ENCODE measurements at places on chromosomes 7 and 10.

GRCh38 chr7:15376600-15376999 is 185.2 kb downstream of the AGMO start:
- no peak overlapping the region for H3K4me3 ChIP-seq
- H3K4me1 ChIP-seq, result peaks cover 19% of the 10 kb centered on the region
- no peak for DNase-seq

DNA sequence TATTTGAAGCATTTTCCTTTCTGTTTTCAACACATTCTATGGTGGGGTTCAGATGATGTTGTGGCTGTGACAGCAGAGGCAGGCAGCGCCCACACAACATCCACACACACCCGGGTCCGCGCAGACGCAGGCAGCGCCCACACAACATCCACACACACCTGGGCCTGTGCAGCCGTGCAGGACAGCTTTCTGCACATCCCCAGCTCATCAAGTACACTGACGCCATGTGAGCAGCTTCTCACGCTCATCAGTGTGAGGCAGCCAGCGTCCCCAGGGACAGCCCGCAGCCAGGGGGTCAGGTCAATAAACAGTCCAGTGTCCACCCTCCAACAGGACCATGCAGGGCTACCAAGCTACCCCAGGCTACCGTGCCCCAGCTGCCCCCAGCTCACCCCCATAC is 272.8 kb upstream of the TCERG1L start:
- DNase-seq, result no peak
- H3K27me3 ChIP-seq, result no peaks in the 10 kb centered on the region
- no peaks in the 10 kb centered on the region for H3K4me1 ChIP-seq

GRCh38 chr10:46227936-46228562 is 58.7 kb upstream of the ANTXRL start:
- H3K4me1 ChIP-seq, result no peaks in the 10 kb centered on the region
- DNase-seq, result no peak
- H3K36me3 ChIP-seq, result no peaks in the 10 kb centered on the region
- H3K27me3 ChIP-seq, result no peaks in the 10 kb centered on the region

DNA sequence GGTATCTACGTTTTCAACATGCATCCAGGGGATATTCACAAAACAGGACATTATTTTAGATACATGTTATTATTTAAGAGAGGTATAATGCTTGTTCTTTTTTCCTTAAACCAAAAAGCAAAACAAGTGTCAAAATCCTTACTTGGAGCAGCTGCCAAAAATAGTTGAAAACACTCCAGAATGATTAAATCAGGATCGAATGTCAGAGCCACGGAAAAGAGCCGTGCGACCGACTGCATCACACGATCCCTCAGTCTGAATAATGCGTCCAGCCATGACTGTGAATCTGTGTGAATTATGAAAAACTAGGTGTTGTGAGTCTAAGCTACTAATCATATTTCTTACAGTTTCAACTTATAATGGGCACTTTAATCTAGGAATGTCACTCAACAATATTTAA is 126.0 kb downstream of the PARD3 start:
- no peaks in the 10 kb centered on the region for H3K27me3 ChIP-seq
- H3K36me3 ChIP-seq, result no peaks in the 10 kb centered on the region
- peaks cover 22% of the 10 kb centered on the region for H3K4me1 ChIP-seq
- DNase-seq, result no peak
- peak overlapping the region; percentile 40 for H3K27ac ChIP-seq
- no peak overlapping the region for H3K4me3 ChIP-seq

DNA sequence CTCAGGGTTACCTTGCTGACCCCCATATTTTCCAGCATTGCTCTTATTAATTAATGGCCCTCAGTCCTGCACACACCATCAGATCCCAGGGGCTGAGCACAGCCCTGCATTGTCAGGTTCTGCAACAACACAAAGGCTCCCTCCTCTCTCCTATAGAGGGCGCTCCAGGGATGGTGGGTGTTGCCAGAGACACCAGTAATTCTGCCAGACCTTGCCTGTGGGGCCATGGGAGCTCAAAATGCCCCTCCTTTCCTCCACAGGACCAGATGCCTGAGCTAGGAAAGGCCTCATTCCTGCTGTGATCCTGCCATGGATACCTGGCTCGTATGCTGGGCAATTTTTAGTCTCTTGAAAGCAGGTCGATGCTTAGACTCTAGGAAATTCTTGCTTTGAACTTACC is 42.8 kb upstream of the PRSS58 start:
- H3K27ac ChIP-seq, result no peak overlapping the region
- no peak overlapping the region for H3K4me3 ChIP-seq
- no peaks in the 10 kb centered on the region for H3K27me3 ChIP-seq

- peak overlapping the region; percentile 67 for H3K27ac ChIP-seq
- peaks cover 17% of the 10 kb centered on the region for H3K4me1 ChIP-seq
- H3K4me3 ChIP-seq, result no peak overlapping the region
- no peaks in the 10 kb centered on the region for H3K36me3 ChIP-seq
These were observed 10.1 kb upstream of the INPP5A start for GRCh38 chr10:132527339-132528063.

GRCh38 chr7:44962483-44963251 is 16.1 kb downstream of the MYO1G start:
- no peaks in the 10 kb centered on the region for H3K36me3 ChIP-seq
- peak; percentile 94 for DNase-seq
- peaks cover 14% of the 10 kb centered on the region for H3K27me3 ChIP-seq
- H3K4me3 ChIP-seq, result peak overlapping the region; percentile 66

DNA sequence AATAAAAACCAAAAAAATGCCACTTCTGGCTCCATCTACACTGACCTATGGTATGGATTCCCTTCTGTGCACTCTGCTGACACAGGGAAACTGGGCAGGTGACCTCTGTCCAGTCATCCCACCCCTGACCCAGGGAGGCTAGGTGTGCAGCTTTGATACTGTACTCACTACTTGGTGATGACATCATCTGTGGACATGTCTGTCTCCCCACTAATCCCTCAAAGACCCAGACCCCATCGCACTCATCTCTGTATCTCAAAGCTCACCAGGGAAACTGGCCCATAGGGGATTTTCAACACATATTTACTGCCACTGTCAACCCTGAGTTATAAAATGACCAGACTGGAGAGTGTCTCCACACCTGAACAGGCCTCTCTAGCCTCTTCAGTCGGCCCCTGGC is 10.6 kb downstream of the SGMS1 start:
- no peak for DNase-seq
- H3K27ac ChIP-seq, result no peak overlapping the region
- no peak overlapping the region for H3K4me3 ChIP-seq
- H3K4me1 ChIP-seq, result no peaks in the 10 kb centered on the region
- H3K27me3 ChIP-seq, result no peaks in the 10 kb centered on the region

GRCh38 chr7:41436139-41436538 is 266.8 kb downstream of the INHBA start:
- H3K36me3 ChIP-seq, result no peaks in the 10 kb centered on the region
- H3K4me3 ChIP-seq, result no peak overlapping the region
- peaks cover 4% of the 10 kb centered on the region for H3K4me1 ChIP-seq
- no peak overlapping the region for H3K27ac ChIP-seq
- DNase-seq, result no peak

- H3K36me3 ChIP-seq, result no peaks in the 10 kb centered on the region
- no peak overlapping the region for H3K27ac ChIP-seq
- DNase-seq, result no peak
- no peaks in the 10 kb centered on the region for H3K4me1 ChIP-seq
- H3K4me3 ChIP-seq, result no peak overlapping the region
These were observed 118.4 kb upstream of the PDLIM1 start for GRCh38 chr10:95408983-95409873.

GRCh38 chr7:100107890-100108289 is 6.4 kb downstream of the AP4M1 start:
- H3K27me3 ChIP-seq, result no peaks in the 10 kb centered on the region
- peaks cover 60% of the 10 kb centered on the region for H3K36me3 ChIP-seq
- H3K4me1 ChIP-seq, result peaks cover 7% of the 10 kb centered on the region
- H3K27ac ChIP-seq, result no peak overlapping the region
- no peak overlapping the region for H3K4me3 ChIP-seq
- DNase-seq, result no peak

GRCh38 chr7:46237466-46237865 is 316.4 kb upstream of the IGFBP3 start:
- H3K27ac ChIP-seq, result no peak overlapping the region
- no peak for DNase-seq
- H3K4me1 ChIP-seq, result no peaks in the 10 kb centered on the region
- H3K36me3 ChIP-seq, result no peaks in the 10 kb centered on the region

DNA sequence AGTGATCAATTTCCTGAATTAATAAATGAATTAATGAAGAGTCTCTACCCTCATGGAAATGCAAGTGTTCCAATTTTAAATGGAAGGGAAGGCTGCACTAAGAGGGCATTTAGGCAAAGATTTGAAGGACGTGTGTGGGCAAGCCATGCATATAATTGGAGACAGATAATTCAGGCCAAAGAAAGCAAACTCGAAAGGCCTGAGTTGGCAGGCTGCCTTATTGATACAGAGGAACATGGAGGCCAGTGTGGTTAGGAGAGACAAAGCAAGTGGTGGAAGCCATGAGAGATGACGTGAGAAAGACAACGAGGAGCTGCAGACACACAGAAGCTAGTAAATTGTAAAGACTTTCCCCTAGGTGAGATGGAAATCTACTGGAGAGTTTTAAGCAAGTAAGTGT is 15.4 kb upstream of the PCLO start:
- no peaks in the 10 kb centered on the region for H3K4me1 ChIP-seq
- no peak overlapping the region for H3K27ac ChIP-seq
- H3K36me3 ChIP-seq, result no peaks in the 10 kb centered on the region

- DNase-seq, result peak; percentile 18
- no peaks in the 10 kb centered on the region for H3K27me3 ChIP-seq
These were observed 37.3 kb upstream of the AKR1C2 start for GRCh38 chr10:5040781-5041470.

DNA sequence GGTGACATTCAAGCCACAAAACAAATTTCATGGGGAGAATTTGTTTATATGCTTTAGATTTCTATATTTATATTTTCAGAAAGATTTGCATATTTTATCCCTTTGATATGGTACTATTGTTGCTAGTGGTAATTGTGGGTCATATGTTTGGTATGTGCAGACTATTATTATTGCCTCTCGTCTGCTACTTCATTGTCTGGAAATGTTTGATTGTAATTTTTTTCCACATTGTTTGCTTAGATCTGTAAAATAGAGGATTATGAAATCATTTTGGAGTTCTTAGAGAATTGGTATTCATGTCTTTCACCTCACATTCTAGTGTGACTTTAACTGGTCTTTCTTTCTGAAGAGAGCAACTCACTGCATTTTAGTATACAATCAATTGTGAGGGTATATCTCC is 44.7 kb downstream of the MYO3A start:
- H3K27ac ChIP-seq, result no peak overlapping the region
- no peaks in the 10 kb centered on the region for H3K27me3 ChIP-seq
- H3K36me3 ChIP-seq, result no peaks in the 10 kb centered on the region

DNA sequence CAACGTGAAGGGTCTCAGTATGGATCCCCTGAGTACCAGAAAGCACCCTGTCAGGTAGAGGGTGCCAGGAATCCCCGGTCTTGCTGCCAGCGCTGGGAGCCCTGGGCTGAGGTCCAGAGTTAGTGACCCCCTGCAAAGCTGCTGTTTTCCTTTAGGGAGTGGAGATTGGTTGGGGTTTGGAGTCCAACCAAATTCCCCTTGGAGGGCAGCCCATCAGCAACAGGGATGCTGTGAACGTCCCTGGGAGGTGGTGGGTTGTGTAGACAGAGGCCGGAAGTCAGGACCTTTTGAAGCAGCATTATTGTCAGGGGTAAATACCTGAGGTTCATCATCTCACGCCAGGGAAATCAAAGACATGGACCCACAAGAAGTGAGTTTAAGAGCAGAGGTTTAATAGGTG is 104.2 kb downstream of the COL26A1 start:
- no peak for DNase-seq
- H3K27ac ChIP-seq, result no peak overlapping the region
- no peak overlapping the region for H3K4me3 ChIP-seq
- no peaks in the 10 kb centered on the region for H3K27me3 ChIP-seq
- H3K36me3 ChIP-seq, result no peaks in the 10 kb centered on the region
- H3K4me1 ChIP-seq, result no peaks in the 10 kb centered on the region

DNA sequence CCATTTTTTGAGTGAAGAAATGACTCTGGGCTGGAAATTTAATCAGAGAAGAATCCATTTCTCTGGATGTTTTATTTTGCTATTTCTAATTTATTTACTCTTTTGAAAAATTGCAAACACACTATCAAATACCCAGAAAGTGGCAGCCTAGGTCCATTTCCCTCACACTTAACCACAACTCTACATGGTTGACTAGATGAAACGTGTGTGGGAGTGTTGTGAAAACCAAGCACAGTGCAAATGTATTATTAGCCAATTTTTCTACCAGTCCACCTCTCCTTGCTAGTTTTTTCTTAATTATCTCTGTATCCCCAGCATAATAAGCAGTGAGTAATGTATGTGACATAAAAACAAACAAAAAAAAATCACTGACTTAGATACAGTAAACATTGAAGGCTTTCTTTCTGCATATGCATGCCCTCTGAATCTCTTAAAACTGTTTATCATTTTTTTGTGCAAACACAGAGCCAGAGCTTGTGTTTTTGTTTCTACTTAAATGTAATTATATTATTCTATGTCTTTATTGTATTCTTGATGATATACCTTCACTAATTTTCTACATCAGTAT is 30.9 kb downstream of the SCIN start:
- no peak for DNase-seq
- no peaks in the 10 kb centered on the region for H3K4me1 ChIP-seq
- no peaks in the 10 kb centered on the region for H3K27me3 ChIP-seq
- H3K36me3 ChIP-seq, result no peaks in the 10 kb centered on the region
- no peak overlapping the region for H3K4me3 ChIP-seq

DNA sequence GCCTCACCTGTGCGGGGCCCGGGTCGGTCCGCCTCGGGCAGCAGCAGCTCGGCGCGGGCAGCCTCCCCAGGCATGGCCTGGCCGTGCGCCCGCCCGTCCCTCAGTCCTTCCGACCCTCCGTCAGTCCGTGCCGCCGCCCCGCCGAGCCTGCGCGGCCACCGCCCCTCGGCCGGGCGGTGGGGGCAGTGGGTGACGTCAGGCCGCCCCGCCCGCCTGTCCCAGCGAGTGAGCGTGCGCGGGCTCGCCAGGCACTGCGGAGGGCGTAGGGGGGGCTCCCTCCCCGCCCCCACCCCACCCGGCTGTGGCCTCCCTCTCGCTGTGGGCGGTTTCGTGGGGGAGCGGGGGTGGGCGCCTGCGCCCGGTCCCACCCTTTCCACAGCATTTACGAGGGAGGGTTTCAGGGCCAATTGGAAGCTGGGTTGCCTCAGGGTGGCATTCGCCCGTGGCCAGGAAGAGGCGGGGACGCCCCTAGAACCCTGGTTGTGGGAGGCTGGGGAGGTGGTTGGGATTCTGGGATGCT is at the start of gene NACAD:
Gene NACAD (minus strand): TSS at position 149 of the 520 bp plus-strand sequence. CDS start 75 bp downstream, at position 74.
- peak within 1 kb of the TSS; percentile 67 for H3K4me3 ChIP-seq
- peaks cover 3% of the 10 kb centered on the region for H3K4me1 ChIP-seq
- no peaks in the 10 kb centered on the region for H3K36me3 ChIP-seq
- H3K27ac ChIP-seq, result no peak within 1 kb of the TSS
- peak; percentile 91 for DNase-seq

- no peaks in the 10 kb centered on the region for H3K36me3 ChIP-seq
- peaks cover 22% of the 10 kb centered on the region for H3K4me1 ChIP-seq
- H3K27me3 ChIP-seq, result no peaks in the 10 kb centered on the region
- H3K27ac ChIP-seq, result peak overlapping the region; percentile 95
- DNase-seq, result peak; percentile 26
These were observed 109.0 kb downstream of the ST7 start for GRCh38 chr7:117062300-117062699.
